Stimulated activated naive B cell treated with anti-CD40 and anti-IgM and Interleukin-4, amounts not matched to agents 10 μg/mL and 1 μg/mL and 100 μg/mL, for 72 hours (primary cell): ENCODE measurements at places on chromosomes 3 and 15.

DNA sequence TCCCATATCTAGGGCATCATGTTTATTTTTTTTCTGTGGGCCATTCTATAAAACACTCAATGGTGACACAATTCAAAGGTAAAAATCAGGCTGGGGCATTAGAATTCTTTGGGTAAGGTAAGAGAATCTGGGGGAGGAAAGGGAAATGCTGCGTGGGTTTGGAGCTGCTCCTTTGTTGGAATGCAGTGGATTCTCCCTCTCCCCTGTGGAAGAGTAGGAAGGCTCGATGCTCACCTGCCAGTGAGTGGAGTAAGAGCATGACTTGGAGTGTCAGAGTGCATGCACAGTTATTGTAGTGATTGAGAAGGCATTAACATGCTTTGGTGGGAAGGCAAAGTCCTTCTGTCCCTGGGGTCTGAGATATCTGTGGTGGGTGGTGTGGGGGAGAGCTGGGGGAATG is 280.0 kb downstream of the PDCD6IP start:
- no peak for DNase-seq

- DNase-seq, result no peak
Observed at GRCh38 chr3:58722561-58722960, 56.0 kb upstream of the FAM3D start.

- no peak for DNase-seq
Observed at GRCh38 chr3:100982710-100983109, 10.5 kb downstream of the ABI3BP start.

GRCh38 chr3:100184948-100185570 is 70.8 kb upstream of the FILIP1L start:
- DNase-seq, result no peak

- no peak for DNase-seq
Observed at GRCh38 chr15:39629371-39629770, 48.5 kb downstream of the THBS1 start.

- DNase-seq, result no peak
Observed at GRCh38 chr15:31461375-31461774, 134.7 kb downstream of the KLF13 start.
